ENCODE measurements at places on chromosomes 4 and X.
A peak's percentile ranks its signal among the peaks of the same experiment; 100 is the strongest.

DNA sequence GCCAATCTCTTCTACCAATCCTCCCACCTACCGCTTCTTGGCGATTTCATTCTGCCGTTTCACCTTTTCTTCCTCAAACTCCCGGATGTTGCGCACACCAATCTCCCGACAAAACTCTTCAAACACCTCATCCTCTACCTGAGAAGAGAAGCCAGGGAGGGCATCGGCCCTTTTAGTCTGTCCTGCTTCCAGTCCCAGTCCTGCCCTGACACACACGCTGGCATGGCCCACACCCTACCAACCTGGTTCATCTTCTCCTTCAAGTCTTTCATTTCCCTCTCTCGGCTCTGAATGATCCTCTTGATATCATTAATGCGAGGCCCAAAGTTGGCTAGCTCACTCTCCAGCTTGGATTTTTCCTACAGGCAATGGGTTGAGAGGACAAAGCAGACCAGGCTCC, 18.9 kb downstream of the SMC1A start:
- DNase-seq: no peak

- no peak for DNase-seq
Observed at GRCh38 chr4:8410066-8410625, 30.4 kb downstream of the ACOX3 start.

DNA sequence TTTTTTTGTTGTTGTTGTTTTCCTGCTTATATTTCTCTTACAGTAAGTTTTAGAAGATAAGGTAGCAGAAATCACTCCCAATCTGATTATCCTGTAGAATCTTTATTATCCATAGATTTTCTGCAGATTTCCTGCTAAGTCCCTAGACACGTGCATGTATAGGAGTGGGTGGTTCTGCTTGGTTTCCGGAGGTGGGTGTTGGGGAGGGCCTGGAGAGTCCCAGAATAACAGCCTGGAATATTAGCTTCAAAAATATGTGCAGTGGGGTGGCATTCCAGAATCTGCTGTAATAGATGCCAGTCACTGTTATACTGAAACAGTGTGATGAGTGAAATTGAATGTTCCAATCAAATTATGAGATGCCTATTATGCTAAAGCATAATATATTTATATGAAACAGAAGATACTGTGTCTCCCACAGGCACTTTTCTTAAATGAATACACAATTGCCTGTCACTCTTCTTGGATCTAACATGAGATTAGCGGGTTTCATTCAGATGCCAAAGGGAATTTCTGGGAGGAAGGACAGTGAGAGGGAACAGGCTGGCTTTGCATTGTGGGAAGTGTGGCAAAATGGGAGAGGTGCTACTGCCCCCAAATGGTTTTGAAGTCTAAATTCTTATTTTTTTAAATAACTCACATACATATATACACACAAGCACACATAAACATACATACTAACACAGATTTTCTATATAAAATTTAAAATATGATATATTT, 37.6 kb downstream of the C4orf50 start:
- no peak for DNase-seq

DNA sequence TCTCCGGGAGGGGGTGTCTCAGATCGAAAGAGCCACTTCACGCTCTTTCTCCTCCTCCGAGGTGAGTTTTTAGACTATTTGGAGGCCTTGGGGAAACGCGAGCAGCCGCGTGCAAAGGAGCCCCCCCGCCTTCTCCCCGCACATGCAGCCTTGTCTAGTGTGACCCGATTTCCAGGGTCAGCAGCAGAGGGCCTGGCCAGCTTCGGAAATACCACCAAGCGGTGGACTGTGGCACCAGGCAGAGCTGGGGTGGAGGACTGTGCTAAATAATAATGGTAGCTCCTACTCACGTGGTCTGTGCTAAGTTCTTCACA, 79.3 kb upstream of the BCOR start:
- no peak for DNase-seq

DNA sequence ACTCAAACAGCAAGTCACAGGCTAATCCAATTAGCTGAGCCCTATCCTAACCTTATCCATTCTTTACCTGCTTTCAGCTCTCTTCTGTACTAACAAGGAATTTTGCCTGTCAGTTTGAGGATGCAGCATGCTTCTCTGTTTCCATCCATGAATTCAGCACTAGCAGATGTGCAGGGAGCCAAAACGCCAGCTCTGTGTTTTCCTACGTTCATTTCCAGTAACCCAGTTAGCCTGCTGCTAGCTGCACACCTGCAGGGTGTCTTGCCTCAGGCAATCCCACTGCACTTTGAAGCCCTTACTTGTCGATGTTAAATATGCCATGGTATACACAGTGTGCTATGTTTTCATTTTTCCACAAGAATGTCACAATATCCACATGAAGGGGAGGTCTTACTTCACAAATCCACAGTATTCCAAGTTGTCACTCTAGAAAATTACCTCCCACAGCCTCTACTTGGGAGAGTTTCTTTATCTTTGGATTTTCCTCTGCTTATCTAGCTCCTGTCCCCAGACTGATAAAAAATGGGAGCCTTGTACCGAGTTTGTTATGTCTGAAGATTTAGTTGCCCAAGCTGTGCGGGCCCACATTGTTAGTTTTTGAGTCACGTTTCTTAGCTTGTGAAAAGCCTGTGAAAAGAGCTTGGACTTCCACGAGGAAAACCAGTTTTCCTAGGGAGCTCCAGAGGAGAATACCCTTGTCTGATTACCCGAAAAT, 127.6 kb upstream of the HHIP start:
- no peak for DNase-seq

GRCh38 chrX:69504626-69505612, 793 bp downstream of the NALF2 start:
- DNase-seq: no peak

DNA sequence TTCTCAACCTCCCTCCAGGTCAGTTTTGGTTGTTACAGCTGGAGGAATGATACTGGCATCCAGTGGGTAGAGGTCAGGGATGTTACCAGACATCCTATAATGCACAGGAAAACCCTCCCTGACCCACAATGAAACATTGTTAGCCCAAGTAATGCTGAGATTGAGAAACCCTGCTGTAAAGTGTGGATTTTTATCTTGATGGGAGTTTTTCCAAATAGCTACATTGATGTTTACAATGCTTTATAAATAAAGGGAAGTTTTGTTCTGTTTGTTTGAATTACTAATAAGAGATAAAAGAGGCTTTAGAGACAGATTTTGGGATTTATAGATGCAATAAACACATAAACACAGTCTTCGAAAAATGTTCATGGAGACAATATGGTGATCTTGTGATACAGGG, 194.0 kb upstream of the NUDT6 start:
- DNase-seq: no peak

DNA sequence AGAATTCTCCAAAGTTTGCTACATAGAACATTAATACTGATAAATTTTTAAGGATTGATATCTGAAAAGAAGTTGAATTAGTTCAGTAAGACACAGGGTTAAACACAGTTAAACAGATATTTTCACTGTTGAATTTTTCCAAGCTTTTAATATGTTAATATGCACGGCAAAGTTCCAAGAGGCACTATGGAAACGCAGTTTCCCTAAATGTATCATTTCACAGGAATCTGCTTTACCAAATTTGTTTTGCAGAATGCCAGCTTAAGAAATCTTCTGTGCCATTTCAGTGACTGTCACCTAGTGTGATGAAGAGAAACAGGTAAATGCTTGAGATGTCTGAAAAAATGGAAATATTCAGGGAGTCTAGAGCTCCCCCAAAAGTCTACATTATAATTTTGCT, 395.9 kb upstream of the GRIA3 start:
- no peak for DNase-seq

- no peak for DNase-seq
Observed at GRCh38 chrX:8520791-8521190, 56.2 kb downstream of the VCX3B start.

- peak; percentile 44 for DNase-seq
Observed at GRCh38 chrX:154430916-154431315, 2.4 kb downstream of the ATP6AP1 start.

- no peak for DNase-seq
Observed at GRCh38 chr4:127781300-127782024, 660 bp upstream of the HSPA4L start.

DNA sequence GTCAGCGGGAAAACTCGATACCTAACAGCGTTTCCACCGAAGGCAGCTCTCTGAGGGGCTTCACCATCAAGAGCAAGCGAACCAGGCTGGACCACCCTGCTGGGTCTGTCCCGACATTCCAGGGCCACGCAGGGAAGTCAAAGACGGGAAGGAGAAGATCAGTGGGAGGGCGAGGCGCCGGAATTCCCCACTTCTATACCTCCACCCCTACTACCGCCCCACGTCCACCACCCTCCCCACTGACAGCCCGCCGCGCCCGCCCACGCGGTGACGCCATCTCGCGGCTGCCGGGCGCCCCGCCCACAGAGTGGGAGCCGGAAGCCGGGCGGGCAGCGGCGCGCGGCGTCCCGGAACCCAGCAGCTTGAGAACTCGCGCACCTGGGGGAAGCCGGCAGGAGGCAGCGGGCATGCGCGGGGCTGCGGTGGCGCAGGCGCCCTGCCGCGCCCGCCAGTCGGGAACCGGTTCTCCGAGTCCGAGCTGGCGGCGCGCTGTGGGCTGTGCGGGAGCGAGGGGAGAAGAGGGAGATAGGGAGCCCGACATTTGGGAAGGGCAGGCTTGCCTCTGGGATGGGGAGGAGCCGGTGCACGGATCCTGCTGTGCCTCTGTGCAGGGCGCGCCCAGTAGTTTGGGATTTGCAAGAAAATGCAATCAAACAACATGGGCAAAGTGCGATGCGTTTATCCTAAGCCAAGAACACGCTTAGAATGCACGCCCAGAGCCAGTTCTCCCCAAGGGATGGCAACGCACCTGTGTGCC, 3.2 kb upstream of the STIM2 start:
- peak; percentile 82 for DNase-seq

DNA sequence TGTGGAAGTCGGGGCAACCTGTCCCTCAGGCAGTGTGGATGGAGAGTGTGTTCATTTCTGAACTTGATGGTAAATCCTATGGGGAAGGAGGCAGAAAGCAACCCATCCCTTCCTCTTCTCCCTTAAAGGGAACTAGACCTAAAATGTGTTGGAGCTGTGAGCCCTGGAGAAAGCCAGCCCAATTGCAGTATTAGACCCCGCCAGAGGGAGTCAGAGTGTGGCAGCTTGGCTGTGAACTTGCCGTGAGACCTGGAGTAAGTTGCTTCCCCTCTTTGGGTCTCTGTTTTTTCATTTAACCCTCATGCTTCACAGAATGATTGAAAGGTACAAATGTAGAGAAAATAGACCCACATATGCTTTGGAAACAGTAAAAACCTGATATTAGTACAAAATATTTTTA, 108.7 kb upstream of the PAK3 start:
- DNase-seq: peak; percentile 18

All from AML-193 (cell line).